ENCODE measurements at places on chromosomes 6 and 20.

DNA sequence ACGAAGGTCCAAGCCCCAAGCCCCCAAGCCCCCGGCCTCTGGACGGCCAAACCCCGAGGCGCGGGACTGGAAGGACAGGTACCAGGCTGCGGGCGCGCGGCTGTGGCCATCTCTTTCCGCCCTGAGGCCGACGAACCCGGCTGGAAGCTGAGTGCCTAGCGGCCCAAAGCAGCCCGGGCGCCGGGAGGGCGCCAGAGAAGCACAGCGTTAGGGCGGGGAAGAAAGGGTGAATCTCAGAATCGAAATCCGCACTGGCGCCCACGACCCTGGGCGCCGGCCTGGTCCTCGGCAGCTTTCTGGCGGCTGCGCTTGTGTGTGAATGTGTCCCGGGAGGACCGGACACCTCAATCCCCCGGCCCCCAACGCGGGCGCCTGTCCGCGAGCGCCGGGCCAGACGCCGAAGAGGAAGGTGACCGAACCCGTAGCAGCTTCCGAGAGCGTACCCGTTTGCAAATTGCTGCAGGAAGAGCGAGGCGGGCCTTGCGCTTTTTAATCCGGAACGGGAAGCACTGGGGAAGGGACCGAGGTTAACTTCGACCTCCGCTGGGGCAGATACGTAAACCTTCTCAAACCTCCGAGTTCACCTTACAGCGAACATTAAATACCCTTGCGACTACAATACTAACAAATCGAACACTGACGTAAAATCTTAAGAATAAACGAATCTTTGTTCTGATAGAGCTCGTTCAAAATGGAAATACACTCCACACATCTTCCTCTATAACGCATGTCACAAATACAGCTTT lies 2.9 kb downstream of the NRN1 start:
- DNase-seq, result peak; percentile 44

DNA sequence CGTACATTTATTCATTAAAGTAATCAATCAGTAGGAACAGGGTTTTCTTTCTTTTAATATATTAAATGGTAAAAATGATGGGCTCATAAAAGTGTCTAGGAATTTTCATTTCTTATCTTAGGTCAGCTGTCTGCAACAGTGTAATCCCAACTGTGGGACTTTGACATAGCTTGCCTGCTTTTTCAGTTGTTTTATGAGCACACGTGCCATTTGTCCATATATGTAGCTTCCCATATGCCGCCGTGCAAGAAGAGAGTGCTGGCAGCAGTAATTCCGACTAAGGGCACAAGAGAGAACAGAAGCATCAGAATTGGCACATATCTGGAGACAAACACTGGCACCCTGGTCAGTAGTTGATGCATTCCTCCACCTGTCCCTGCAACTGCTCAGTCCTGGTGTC lies 20.9 kb upstream of the EEF1E1 start:
- no peak for DNase-seq

GRCh38 chr6:14658886-14659561 lies 541.5 kb downstream of the CD83 start:
- DNase-seq, result no peak

GRCh38 chr20:4613184-4613583 lies 108.5 kb upstream of the PRND start:
- DNase-seq, result no peak

DNA sequence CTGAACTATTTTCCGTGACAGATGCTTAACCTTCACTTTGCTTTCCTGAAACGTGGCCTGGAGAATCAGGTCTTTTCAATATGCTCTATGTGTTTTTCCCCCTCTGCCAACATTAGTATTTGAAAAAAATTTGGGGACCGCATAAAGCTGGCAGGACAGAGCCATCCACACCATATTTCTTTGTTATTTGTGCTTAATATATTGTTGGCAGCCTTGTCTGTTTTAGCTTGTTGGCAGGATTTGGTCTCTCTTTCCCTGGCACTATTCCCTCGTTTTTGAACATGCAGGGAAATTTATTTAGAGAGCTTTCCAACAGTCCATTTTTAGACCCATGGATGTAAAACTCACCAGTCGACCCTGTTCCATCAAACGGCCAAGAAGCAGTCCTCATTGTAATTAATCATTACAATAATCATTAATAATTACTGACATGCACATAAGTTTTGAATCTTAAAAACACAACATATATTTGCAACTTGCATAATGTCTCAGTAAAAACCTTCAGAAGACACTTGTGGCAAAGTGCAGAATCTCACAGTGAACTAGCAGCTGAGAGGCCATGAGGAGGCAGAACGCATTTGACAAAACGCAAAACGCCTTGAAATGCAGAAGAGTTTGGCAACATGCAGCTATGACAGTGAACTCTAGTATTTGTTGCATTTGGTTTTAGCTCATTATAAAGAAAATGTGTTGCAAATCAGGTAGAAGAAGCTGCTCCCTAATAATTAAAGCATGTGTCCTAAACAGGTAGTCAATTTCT lies 514.2 kb downstream of the C6orf118 start:
- DNase-seq, result no peak

GRCh38 chr20:63322146-63322932 lies 29.4 kb downstream of the COL20A1 start:
- DNase-seq, result no peak

GRCh38 chr6:144581812-144582537 lies 296.8 kb downstream of the UTRN start:
- DNase-seq, result peak; percentile 46

DNA sequence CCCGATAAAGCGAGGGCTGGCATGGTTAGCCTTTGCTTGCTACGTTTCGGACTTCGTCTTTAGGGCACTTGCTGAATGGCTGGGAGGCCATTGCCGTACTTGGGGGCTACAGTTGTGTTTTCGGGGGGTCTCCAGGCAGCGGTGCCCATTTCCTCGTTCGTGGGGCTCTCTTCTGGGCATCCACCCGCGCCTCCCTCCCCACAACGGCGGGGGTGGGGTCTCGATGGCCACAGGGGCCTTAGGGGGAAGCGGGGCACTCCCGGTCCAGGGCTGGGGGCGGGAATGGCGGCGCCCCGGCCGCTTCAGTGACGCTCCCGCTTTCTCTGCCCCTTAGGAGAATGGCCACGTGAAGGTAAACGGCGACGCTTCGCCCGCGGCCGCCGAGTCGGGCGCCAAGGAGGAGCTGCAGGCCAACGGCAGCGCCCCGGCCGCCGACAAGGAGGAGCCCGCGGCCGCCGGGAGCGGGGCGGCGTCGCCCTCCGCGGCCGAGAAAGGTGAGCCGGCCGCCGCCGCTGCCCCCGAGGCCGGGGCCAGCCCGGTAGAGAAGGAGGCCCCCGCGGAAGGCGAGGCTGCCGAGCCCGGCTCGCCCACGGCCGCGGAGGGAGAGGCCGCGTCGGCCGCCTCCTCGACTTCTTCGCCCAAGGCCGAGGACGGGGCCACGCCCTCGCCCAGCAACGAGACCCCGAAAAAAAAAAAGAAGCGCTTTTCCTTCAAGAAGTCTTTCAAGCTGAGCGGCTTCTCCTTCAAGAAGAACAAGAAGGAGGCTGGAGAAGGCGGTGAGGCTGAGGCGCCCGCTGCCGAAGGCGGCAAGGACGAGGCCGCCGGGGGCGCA lies 2.4 kb downstream of the MARCKS start:
- peak; percentile 55 for DNase-seq

GRCh38 chr6:28001751-28002150 lies 44.7 kb downstream of the OR2B6 start:
- no peak for DNase-seq

DNA sequence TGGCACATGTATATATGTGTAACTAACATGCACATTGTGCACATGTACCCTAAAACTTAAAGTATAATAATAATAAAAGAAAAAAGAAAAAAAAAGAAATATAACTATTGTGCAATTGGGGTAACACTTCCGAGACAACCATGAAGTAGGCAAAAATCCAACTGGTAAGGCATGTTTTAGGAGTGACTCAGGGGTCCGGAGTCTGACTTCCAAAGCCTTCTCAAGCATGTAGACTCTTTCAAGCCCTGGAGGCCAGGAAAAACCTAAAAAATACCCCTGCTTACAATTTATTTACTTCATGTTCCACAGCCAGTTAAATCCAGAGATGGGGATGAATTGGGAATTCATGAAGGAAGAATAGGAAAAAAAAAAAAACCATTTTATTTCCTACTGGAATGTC lies 161.3 kb upstream of the PHACTR1 start:
- DNase-seq, result peak; percentile 26

DNA sequence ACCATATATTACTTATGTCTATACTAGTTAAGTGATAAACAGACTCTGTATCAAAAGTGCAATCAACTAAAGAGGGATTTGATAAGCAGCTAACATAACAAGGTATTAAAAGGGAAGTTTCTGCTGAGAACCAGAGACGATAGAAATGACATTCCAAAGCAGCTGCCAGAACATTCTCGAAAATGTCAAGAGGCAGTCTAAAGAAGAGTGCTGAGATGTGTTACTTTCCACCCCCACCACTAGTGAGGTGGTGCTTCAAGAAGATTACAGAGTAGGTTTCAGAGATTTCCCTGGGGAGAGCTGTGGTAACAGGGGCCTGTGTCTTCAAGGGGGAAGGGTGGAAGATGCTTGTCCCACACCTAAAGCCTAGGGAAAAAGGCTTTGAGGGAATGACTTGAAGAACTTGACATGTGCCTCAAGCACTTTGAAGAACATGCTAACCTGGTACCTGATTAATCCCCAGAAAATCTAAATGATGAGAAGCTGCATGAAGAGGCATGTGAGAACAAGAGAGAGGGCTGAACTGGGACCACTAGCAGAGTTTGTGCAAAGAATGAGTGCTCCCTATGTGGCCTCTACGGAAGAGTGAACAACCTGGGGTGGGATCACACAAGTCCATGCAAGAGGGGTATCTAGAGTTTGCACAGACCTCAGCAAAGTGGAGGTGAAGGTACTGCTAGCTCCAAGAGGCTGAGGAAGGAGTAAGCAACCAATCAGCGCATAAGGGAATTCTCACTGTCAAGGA lies 5.0 kb downstream of the FAM184A start:
- no peak for DNase-seq

DNA sequence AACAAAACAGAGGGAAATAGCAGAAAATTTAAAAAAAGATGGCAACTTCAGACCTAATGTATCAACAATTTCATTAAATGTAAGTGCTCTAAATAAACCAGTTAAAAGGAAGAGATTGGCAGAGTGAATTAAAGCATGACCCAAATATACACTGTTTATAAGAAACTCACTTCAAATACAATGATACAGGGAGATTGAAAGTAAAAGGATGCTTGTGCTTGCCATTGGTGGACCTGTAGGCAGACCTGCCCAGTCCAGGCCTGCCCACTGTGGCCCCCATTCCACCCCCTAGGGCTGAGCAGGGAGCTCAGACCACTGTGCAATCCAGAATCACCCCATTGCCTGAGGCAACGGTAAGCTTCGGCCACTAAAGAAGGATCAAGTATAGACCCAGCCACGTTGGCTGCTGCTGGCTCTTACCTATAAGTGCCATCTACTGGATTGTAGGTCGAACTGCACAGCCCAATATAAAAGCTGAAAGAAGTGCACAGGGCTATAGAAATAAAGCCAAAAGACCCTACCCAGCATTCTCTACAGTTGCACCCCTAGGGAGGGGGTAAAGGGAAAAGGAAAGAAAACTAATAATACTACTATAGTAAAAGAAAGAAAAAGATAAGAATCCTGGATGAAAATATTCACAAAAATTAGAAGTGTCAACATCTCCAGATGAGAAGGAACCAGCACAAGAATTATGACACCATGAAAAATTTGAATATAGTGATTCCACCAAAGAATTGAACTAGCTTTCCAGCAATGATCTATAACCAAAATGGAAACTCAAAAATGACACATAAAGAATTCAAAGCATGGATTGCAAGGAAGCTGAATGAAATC lies 36.1 kb downstream of the PSMB1 start:
- DNase-seq, result peak; percentile 79

DNA sequence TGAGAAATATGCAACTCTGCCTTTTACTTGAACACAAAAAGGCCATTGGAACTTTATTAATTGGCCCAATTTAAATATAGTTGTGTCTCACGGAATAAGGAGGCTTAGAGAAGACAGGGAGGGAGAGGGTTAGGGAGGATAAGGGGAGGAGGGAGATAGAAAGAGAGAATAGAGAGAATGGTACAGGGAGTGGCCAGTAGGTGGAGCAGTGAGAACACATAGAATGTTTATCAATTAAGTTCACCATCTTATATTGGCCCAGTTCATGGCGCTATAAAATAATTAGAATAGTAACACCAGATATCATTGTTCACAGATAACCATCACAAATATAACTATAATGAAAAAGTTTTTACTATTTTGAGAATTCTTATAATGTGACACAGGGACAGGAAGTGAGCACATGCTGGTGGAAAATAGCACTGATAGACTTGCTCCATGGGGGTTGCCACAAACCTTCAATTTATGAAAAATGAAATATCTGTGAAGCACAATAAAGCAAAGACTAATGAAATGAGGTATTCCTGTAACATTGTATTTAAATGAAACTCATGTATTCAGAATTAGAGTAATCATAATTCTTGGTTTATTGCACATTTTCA lies 374.1 kb upstream of the MANEA start:
- peak; percentile 38 for DNase-seq

DNA sequence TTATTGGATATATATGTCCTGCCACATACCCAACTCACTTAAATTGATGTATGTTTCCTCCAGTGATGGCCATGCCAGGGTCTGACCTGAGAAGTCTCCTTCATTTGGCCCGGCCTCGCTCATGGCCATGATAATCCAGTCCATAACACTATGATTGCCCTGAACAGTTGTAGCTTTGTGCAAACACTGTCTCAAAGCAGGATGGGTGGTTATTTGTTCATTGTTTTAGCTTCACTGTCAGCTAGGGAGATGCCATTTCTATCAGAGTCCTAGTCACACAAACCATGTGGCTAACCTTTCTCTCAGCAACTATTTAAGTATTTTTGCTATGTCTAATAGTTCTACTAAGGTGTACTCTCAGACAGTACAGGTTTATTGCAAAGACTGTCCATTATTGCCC lies 47.6 kb upstream of the ZNF337 start:
- no peak for DNase-seq

DNA sequence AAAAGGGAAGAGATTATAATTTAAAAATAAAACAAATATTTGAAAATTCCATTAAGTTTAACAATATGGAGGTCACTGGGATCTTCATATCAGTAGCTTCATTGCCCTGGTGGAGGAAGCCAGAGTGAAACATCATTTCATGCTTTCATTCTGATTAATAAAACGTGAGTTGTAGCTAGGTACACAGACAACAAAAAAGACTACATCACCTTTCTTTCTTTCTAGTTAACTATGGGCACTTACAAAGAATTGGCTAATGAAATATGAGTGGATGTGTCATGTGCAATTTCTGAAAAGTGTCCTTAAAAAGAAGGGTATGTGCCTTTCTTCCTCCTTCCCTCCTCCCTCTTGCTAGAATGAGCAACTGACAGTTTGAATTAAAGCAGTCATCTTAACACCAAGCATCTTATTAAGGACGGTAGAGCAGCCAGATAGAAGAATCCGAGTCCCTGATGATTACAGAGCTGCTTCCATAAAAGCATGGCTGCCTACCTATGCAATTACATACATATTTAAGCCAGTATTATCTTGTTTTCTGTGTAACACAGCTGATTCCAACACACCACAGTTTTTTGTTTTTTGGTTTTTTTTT lies 3.4 kb downstream of the SERAC1 start:
- no peak for DNase-seq

DNA sequence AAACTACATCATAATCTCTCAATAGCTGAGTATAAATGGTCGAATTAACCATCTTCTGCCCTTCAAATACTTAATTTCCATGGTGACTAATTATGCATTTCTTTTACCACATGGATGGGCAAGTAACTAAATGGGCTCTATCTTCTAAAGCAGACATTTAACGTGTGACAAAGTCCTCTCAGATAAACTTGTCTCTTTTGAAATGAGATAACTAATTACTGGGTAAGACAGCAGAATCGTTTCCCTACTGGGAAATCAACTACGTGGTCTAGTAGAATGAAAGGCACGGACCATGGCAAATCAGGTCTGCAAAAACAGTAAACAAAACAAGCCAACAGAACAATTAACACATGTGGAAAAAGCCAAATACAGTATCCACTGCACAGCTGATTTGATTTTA lies 137.7 kb downstream of the BACH2 start:
- DNase-seq, result no peak
